ENCODE measurements at places on chromosomes 2 and 18. TPM values are rescaled to one million over a fixed set of nuclear protein-coding genes. Genes with fewer than 3 reads are reported as not detected.

The FECH gene
- total RNA-seq: 28.2 TPM

The SIX3 gene
- not detected for total RNA-seq

The ANKRD30B gene
- not detected for total RNA-seq

The DUSP2 gene
- total RNA-seq: 32.0 TPM

The TFPI gene
- total RNA-seq: not detected

The FBLN7 gene
- 0.26 TPM for total RNA-seq

The REL gene
- 31.9 TPM for total RNA-seq

The LRP1B gene
- not detected for total RNA-seq

The GALNT1 gene
- 42.7 TPM for total RNA-seq

The SNTG2 gene
- 1.6 TPM for total RNA-seq

Data from activated CD8-positive, alpha-beta memory T cell treated with anti-CD3 and anti-CD28 coated beads, Interleukin-2, amount 10 ng/mL, durations not matched to agents 7 days and 5 days (primary cell).